SK-N-MC (cell line): ENCODE measurements at places on chromosomes 5 and 9.

GRCh38 chr5:178449163-178450070 is 140.8 kb downstream of the COL23A1 start:
- no peak for DNase-seq

- DNase-seq = no peak
Observed at GRCh38 chr9:72013292-72013760, 47.1 kb downstream of the C9orf57 start.

DNA sequence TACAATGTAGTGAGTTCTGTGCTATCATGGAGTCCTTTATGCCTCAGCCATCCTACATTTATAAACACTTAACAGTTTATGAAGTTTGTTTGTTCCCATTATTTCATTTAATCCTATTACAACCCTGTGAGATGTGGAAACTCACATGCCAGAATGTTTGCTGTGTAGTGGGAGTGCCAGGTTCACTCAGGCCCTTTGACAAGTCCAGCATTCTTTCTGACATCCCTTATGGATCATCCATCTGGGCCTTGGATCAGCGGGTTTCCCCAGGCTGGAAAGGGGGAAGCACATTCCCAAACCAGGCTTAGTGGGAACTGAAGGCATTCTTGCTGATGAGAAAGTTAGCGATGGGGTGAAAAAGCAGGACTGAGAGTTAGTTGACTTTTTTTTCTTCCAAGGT is 128.1 kb upstream of the OTULINL start:
- DNase-seq = no peak

DNA sequence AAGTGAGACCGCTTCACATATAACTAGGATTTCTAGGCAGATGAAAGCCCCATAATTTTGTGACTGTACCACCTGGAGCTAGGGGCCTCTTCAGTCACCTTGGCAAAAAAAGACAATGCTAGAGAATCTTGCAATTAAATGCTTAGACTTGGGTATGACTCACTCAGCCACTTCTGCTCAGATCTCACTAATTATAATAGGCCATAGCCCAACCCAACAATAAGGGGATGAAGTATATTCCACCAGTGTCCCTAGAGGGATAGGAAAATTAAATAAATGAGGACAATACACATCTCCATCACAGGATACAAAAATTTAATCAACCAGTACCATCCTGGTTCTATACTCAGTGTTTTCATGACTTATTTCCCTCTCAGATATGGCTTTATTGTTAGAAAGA is 1079.9 kb upstream of the C9orf72 start:
- DNase-seq = no peak

- no peak for DNase-seq
Observed at GRCh38 chr9:131178382-131178781, 53.0 kb downstream of the NUP214 start.

GRCh38 chr9:126207256-126207655 is 119.4 kb upstream of the MVB12B start:
- no peak for DNase-seq
